ENCODE measurements at places on chromosomes 6 and 20. TPM values are rescaled to one million over a fixed set of nuclear protein-coding genes. Genes with fewer than 3 reads are reported as not detected.

The DDO gene
- total RNA-seq = 0.32 TPM

The IL17A gene
- not detected for total RNA-seq

The SLC17A3 gene
- total RNA-seq = not detected

The HLA-DPA1 gene
- total RNA-seq = 285 TPM

The TMEM200A gene
- total RNA-seq = 3.6 TPM

- no peak overlapping the region for H3K27ac ChIP-seq
- no peaks in the 10 kb centered on the region for H3K27me3 ChIP-seq
- no peaks in the 10 kb centered on the region for H3K36me3 ChIP-seq
- no peak overlapping the region for H3K4me3 ChIP-seq
Observed at GRCh38 chr20:9487231-9487630, 27.2 kb upstream of the LAMP5 start.

DNA sequence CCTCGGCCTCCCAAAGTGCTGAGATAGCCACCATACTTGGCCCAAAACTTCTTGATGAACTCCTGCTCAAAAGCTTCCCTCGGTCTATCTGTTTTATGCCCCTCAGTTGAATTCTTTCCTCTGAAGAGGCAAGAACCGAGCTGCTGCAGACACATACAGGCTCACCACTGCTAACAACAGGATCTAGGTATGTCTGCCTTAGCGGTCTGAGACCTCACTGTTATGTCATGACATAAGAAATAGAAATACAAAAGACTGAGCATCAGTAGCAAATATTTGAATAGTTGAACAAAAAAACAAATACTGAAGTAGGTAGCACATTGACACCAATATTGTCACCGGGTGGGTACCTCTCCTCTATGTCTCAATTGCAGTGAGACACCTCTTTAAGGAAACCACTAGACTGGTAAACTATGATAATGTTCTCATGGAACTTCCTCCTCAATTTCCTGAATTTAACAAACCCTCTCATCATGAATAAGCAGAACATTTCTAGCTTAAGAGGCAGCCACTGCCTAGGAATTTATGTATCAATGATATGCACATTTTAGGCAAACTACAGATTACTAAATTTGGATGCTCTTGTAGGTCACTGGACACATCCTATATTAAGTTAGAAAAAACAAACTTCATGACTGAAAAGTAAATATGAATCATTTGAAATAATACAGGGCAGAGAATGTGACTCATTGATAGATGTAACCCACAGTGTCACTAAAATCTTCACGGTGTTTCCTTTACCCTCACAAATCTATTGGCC, 9.4 kb upstream of the STXBP5 start:
- H3K4me3 ChIP-seq = no peak overlapping the region
- H3K36me3 ChIP-seq = no peaks in the 10 kb centered on the region
- H3K4me1 ChIP-seq = no peaks in the 10 kb centered on the region
- no peak overlapping the region for H3K27ac ChIP-seq

DNA sequence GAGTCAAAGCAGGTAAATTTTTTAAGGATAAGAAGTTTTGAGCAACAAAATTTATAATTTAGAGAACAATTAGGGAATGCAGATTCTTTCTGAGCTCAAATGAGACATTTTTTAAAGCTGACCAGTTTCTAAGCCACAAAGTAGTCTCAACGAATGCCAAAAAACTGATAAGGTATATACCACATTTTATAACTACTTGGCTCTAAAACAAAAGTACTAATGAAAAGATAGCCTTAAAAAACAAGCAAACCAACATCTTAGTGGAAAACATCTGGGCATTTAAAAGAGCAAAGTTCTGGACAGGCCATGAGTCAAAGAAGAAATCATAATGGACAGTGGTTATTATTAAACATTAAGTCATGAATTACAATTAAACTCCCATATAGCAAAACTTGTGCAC, 23.2 kb upstream of the RNF146 start:
- no peaks in the 10 kb centered on the region for H3K27me3 ChIP-seq
- no peak overlapping the region for H3K4me3 ChIP-seq
- no peak overlapping the region for H3K27ac ChIP-seq
- no peaks in the 10 kb centered on the region for H3K4me1 ChIP-seq

- no peak for DNase-seq
- H3K4me3 ChIP-seq = no peak overlapping the region
- H3K27me3 ChIP-seq = no peaks in the 10 kb centered on the region
- no peaks in the 10 kb centered on the region for H3K36me3 ChIP-seq
Observed at GRCh38 chr6:42440027-42440426, 11.7 kb downstream of the TRERF1 start.

DNA sequence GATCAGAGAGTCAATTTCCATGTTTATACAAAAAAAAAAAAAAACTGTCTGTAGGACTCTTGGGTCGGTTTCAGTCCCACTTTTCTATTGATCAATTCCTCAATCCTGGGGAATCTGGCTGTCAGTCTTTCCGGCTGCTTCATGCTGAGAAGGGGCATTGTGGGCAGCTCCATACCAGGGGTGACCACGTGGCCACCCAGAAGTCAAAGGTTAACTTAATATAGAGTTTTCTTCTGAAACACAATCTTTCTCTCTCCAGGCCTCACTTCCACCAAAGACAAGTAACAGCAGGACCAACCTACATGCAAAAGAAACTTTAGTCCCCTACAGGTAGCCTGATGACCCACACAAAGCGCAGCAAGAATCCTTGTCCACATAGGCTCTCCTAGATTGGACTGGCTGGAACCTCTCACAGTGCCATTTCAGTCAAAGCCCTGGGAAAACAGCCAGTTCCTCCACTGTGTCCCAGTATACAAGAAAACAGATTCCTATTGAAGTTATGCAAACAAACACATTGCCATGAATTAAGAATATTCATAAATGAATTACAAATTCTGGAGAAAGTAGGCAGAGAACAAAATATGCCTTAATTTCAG, 18.5 kb upstream of the SERPINB9 start:
- H3K4me3 ChIP-seq = no peak overlapping the region
- no peak overlapping the region for H3K27ac ChIP-seq
- no peaks in the 10 kb centered on the region for H3K27me3 ChIP-seq
- H3K36me3 ChIP-seq = no peaks in the 10 kb centered on the region
- H3K4me1 ChIP-seq = no peaks in the 10 kb centered on the region

- DNase-seq = peak; percentile 97
- H3K27ac ChIP-seq = peak within 1 kb of the TSS; percentile 92
- peaks cover 4% of the 10 kb centered on the region for H3K4me1 ChIP-seq
- no peaks in the 10 kb centered on the region for H3K27me3 ChIP-seq
Observed at GRCh38 chr20:35454881-35455609, at the start of gene CEP250. CEP250 (plus strand) TSS chr20:35455598; CDS start chr20:35462368, 6,770 bp downstream.

DNA sequence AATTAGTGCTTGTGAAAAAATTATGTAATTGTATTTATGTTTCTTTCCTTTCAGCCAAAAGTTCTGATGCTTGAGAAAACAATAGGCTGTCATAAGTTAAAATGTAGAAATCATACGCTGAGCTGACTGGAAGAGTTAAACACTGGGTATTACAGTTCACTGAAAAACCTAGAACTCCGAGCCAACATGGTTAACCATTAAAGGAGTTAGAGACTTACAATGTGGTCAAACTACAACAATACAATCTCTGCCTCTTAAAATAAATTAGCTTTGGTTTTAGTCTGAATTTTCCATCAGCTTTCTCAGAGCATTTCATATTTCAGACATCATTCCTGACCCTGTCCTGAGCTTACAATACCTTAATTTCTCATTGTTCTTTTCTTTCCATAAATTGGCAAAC, 91.0 kb downstream of the COL12A1 start:
- no peak for DNase-seq
- no peaks in the 10 kb centered on the region for H3K4me1 ChIP-seq
- H3K27me3 ChIP-seq = no peaks in the 10 kb centered on the region
- peak overlapping the region; percentile 35 for H3K4me3 ChIP-seq
- peaks cover 14% of the 10 kb centered on the region for H3K36me3 ChIP-seq

DNA sequence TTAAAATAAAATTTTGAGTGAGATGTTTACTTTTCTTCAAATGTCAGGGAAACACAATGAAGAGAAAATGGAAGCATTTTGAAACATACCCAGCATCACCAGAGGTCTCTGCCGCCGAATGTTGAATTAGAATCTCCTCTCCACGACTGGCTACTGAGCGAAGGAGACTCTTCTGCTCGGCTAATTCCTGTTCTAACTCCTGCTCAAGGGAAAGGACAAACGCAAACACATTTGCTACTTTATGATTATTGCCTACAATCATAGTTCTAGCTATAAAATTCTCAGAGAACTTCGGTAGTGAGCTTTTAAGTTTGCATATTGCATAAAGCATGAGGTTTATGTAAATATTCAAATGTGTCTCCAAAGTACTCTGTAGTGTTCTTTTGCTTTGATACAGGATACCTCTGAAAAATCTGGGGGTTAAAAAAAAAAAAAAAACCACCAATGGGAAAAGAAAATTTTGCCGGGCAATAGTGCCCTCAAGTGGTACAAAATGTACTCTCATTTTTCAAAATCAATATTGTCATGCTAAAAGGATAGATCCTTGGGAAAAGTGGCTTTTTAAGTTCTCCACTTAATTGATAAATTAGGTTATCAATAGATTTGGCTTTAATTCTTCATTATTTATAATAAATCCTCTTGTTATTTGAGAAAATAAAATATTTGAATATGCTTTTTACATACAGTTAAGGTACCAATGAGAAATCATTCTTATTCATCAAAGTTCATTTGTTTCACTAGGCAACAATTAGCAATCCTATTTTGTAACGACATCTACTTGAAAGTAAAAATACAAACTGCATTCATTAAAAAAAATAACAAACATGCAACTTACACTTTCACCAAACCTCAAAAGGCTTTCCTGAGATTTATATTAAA, 369.0 kb downstream of the SYNE1 start:
- peak overlapping the region; percentile 35 for H3K27ac ChIP-seq
- DNase-seq = no peak
- no peaks in the 10 kb centered on the region for H3K27me3 ChIP-seq
- peaks cover 20% of the 10 kb centered on the region for H3K36me3 ChIP-seq
- H3K4me3 ChIP-seq = no peak overlapping the region

- no peaks in the 10 kb centered on the region for H3K27me3 ChIP-seq
- H3K4me1 ChIP-seq = no peaks in the 10 kb centered on the region
- H3K27ac ChIP-seq = peak overlapping the region; percentile 28
- no peak for DNase-seq
- H3K36me3 ChIP-seq = peaks cover 10% of the 10 kb centered on the region
Observed at GRCh38 chr6:158624684-158625682, 19.6 kb downstream of the DYNLT1 start.

GRCh38 chr6:37538107-37538506, 38.4 kb upstream of the CCDC167 start:
- peaks cover 5% of the 10 kb centered on the region for H3K27me3 ChIP-seq
- peaks cover 10% of the 10 kb centered on the region for H3K4me1 ChIP-seq
- DNase-seq = no peak
- no peak overlapping the region for H3K27ac ChIP-seq

DNA sequence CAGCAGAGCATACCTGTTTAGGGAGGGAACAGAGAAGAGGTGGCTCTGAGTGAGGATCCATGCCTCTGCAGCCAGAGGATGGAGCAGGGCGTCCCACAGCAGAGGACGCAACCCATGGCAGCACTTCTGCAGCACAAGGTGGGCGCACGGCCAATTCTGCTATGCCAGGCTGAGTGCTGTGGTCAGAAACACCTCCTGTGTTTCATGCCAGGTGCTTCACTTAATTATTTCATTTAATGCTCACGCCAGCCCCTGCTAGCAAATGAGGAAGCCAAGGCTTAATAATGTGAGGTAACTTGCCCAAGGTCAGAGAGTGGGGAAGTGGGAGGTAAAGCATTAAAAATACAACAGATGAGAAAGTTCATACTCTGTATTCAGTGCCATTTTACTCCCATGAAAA, 68.5 kb upstream of the PTGIS start:
- H3K4me3 ChIP-seq = no peak overlapping the region
- no peaks in the 10 kb centered on the region for H3K27me3 ChIP-seq
- H3K4me1 ChIP-seq = no peaks in the 10 kb centered on the region
- DNase-seq = no peak
- no peak overlapping the region for H3K27ac ChIP-seq

DNA sequence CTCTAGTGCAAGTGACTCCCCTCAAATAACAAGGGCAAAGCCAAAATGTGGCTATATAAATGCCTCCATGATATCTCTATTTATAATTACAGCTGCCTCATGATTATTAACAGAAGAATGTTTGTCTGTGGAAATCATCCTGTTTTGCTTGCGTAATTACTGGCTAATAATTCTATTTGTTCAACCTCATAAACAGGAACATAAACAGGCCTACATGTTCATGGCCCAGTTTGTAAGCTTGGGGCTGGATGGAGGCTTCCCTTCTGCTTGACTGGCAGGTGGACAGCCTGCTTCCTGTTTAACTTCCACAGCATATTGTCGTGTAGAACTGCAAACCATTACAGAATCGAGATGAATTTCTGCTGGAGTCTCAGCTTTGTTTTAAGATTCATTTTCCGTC, 766.0 kb upstream of the MAP3K7 start:
- DNase-seq = no peak
- H3K4me1 ChIP-seq = no peaks in the 10 kb centered on the region
- no peak overlapping the region for H3K4me3 ChIP-seq
- H3K27ac ChIP-seq = no peak overlapping the region

DNA sequence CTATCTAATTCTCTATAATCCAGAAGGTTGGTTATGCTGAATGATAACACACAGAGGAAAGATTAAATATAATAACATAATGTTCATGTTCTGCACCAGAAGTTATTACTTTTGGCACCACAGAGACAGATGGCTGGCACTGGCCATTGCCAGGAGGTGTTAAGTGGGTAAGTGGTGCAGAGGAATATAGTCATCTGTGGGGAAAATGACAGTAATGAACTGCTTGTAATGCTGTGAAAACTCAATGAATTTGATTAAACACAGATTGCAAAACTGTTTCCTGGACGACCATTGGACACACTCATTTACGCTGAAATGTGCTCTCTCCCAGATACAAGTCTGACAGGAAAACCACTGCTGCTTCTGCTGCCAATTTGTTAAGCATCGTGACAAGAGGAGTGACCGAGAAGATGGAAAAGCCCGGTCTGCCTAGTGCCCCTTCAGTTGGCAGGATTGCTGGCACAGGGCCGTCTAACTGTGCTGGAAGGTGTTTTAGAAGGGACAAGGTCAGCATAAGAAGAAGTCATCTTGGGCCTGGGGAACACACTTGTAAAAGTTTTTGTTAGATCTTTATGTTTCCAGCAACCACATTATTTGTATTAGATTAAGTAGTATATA, 567.4 kb downstream of the CBLN4 start:
- H3K27ac ChIP-seq = no peak overlapping the region
- H3K4me3 ChIP-seq = no peak overlapping the region
- H3K36me3 ChIP-seq = no peaks in the 10 kb centered on the region
- no peaks in the 10 kb centered on the region for H3K4me1 ChIP-seq

DNA sequence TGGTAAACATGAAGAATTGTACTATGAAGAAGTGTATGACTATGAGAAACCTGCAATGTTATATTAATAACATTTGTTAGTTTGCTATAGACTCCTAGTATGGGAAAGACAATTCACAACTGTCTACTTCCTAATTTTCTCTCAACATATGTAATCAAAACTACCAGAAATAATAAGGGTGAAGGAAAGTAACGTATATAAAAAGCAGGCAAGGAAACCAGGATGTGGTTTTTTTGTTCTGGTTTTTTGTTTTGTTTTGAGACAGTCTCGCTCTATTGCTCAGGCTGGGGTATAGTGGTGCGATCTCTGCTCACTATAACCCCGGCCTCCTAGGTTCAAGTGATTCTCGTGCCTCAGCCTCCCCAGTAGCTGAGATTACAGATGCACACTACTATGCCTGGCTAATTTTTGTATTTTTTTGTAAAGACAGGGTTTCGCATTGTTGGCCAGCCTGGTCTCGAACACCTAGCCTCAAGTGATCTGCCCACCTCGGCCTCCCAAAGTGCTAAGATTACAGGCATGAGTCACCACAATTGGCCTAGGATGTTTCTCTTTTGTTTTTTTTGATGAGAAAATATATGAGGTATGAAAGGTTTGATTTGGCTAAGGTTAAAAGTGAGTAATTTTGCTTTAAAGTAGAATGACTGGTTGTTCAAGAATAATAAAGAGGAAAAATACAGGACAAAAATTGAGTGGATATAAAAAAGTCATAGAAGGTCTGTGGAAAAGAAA, 83.1 kb downstream of the PTCHD4 start:
- H3K27ac ChIP-seq = no peak overlapping the region
- H3K4me3 ChIP-seq = no peak overlapping the region
- H3K27me3 ChIP-seq = no peaks in the 10 kb centered on the region
